ENCODE measurements at places on chromosomes 3 and 15. TPM values are rescaled to one million over a fixed set of nuclear protein-coding genes. Genes with fewer than 3 reads are reported as not detected.

BSN gene
- 46.9 TPM for total RNA-seq

PLIN1 gene
- total RNA-seq, result not detected

GRCh38 chr3:10023587-10024310, 2.5 kb upstream of the FANCD2 start:
- DNase-seq, result no peak

- DNase-seq, result no peak
Measured at GRCh38 chr3:34183611-34184340, 385.3 kb downstream of the PDCD6IP start.

CHDH gene
- total RNA-seq, result 0.61 TPM

GRCh38 chr15:101827257-101827656, 15.3 kb downstream of the OR4F15 start:
- no peak for DNase-seq

DNA sequence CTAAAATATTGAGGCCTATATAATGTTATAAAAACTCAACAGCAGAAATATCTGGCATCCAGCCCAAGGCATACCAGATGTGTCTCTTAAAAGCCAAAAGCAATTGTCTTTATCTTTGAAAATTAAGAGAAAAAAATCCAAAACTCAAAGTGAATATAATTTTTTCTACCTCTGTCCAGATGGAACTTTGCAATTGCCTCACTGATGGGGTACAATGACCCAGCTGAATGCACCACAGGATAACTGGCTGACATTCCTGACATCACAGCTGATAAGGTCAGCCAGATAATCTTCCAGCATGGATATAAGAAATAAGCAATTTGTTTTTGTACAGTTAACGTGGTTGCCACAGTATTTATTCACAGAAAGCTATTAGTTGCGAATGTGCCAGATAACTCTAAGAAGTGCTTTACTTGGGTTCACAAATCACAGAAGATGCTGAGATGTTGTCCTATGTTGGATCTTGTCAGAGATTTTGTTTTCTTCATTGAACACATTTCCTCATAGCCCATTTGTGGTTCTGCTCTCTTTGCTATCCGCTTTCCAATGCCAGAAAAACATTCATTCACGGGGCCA, 566.9 kb upstream of the CCDC54 start:
- no peak for DNase-seq

ZIC4 gene
- not detected for total RNA-seq

DNA sequence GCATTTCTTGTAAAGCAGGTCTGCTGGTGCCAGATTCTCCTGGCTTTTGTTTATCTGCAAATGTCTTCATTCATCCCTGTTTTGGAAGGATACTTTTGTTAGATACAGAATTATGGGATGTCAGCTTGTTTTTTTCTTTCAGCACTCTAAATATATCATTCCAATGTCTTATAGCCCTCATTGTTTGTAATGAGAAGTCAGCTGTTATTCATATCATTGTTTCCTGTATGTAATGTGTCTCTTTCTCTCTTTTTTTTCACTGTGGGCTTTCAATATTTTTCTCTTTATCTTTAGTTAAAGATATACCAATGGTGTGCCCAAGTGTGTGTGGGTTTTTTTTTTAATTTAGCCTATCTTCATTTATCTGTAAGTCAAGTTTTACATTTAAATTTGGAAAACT, 65.6 kb upstream of the DCP1A start:
- no peak for DNase-seq

DNA sequence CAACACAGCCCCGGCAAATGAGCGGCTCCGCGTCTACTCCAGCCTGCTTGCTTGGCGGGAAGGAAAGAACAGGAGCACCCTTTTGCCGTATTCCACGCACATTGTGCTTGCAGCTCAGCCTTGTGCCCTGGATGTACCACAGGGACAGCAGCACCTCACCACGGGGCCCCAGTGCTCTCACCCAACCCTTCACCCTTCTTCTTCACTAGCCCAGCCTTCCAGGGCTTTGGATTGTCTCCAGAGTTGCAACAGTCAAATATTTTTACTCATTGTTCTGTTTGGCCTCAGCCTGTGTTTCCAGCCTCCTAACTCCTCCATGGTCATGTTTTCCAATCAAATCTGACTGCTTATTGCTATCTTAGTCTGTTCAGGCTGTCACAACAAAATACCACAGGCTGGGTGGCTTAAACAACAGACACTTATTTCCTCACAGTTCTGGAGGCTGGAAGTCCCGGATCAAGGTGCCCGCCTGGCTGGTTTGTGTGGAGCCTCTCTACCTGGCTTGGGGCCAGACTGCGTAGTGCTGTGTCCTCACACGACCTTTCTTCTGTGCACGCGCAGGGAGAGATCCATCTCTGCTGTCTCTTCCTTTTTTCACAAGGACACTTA, 79.2 kb upstream of the ABHD17C start:
- no peak for DNase-seq

PARP14 gene
- total RNA-seq, result 0.05 TPM

DNA sequence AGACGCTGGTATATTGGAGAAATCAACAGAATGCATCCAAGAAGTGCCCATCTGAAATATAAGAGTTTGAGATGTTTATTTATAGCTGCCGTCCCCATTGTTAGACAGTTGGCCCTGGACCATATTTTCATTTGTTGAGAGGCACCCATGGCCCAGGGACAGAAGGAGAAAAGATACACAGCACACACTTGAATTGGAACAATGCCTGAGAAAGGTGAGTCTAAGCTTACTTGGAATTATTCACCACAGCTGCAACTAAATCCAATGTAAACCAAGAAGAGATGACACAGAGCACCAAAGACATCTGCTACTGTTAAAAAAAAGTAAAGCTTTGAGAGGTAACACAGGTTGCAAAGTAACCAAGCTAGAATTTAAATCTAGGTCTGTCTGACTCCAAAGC, 525.5 kb upstream of the NAALADL2 start:
- DNase-seq, result no peak

TTLL13 gene
- total RNA-seq, result not detected

- DNase-seq, result no peak
Measured at GRCh38 chr3:136281966-136282520, 31.9 kb downstream of the PCCB start.

RTP1 gene
- not detected for total RNA-seq

GRCh38 chr3:182644790-182645433, 148.4 kb upstream of the ATP11B start:
- no peak for DNase-seq

ZBED2 gene
- not detected for total RNA-seq

- peak; percentile 68 for DNase-seq
Measured at GRCh38 chr15:94070356-94071295, 160.7 kb upstream of the MCTP2 start.

ZBTB20 gene
- total RNA-seq, result 27.5 TPM

GRCh38 chr15:51550841-51551240, 71.7 kb downstream of the DMXL2 start:
- DNase-seq, result no peak

GRCh38 chr3:54198556-54198955, 76.2 kb downstream of the CACNA2D3 start:
- DNase-seq, result peak; percentile 33

THAP10 gene
- total RNA-seq, result 3.3 TPM

DNA sequence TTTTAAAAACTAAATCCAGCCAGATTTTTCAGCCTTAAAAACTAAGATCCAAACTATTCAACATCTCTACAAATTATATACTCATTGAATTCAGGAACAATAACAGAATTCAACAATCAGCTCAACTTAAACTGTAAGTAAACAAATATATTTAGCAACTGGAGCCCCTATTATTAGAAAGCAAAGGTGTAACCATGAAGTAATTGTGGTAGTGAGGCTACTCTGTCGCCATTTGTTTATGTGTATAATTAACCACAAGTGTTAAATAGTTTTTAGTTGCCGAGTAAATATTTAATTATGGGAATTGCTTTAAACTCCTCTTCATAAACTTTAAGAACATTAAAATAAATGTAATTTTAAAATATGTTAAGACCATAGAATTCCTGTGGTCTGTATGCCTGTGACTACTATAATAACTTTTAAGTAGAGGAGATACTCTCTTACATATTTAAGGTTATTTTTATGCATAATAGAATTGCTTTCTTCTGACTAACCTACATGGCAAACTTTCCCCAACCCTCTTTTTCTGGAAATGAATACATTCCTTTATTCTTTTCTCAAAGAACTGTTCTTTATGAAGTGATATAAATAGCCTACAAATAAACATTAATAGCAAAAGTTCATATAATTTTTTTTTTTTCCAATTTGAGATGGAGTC, 51.2 kb downstream of the MFN1 start:
- DNase-seq, result no peak

GRCh38 chr3:74288761-74289160, 325.7 kb downstream of the CNTN3 start:
- DNase-seq, result no peak

DNA sequence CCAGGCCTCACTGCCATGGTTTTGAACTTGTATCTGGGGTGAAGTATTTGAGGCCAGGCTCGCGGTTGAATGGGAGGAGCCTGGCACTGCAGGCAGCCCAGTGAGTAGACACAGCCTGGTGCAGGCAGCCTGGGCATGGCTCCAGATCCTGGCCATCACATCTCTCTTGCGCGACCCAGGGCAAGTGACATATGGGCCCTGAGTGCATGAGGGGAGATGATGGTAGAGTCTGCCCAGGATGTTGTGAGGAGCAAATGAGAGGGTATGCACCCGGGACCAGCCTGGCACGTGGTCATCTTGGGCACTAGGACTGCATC, 103.5 kb downstream of the TBC1D2B start:
- DNase-seq, result no peak

GRCh38 chr15:33963831-33964664, 4.2 kb upstream of the CHRM5 start:
- no peak for DNase-seq

CAND2 gene
- total RNA-seq, result 8.8 TPM

ERICH6 gene
- 0.69 TPM for total RNA-seq

MITF gene
- 0.25 TPM for total RNA-seq

SPINT1 gene
- total RNA-seq, result 6.0 TPM

- no peak for DNase-seq
Measured at GRCh38 chr15:99818872-99819271, 85.6 kb upstream of the LYSMD4 start.

DNA sequence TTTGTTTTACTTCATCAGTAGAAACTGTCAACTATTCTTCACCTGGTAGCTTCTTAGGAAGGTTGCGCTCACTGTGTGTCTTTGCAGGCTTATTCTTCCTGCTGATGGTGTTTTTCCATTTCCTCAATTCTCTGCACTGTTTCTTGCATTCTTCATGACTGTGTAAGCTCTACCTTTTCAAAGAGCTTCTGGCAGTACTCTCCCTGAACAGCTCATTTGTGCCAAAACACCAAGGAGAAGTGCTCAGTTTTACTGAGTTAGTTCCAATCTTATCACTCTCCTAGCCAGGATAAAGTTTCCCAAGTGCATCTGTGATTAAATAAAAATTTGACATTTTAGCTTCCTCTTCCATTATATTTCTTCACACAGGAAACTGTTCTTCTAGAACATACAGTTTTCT, 339.8 kb downstream of the EPHA3 start:
- no peak for DNase-seq

DNA sequence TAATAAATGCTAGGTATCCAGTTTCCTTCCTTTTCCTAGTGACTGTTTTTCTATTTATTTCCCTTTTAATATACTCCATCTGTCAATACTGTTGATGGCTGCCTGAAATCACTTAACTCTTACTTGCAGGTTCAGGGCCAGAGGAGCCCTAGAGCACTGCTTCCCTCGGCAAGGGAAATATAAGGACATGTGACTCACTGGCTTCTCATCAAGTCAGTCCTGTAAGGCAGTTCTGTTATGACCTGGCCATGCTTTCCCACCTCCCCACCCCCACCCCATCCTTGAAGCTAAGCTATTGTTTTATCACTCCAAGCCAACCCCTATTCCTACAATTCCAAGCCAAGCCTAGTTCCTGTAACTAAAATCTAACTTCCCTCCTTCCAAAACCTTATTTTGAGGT, 800.7 kb downstream of the ROBO1 start:
- no peak for DNase-seq

CCDC54 gene
- total RNA-seq, result not detected

CNTN3 gene
- total RNA-seq, result 2.2 TPM

STAB1 gene
- 6.3 TPM for total RNA-seq

DNA sequence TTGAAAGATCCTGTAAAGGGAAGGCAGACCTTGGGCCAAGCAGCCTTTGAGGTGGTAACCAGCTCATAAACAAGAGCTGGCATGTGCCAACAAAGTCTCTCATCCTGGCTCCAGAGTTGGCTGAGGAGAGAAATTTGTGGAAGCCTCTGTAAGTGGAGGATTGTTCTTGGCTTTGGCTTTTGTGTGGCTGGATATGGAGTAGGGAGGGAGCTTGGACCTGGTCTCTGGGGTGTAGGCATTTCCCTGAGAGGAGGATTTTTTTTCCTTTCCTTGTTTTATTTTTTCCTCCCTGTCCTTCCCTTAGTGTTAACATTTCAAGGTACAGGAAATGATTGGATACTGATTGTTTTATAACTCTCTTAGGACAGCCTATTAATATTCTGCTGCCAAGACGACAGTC, 60.8 kb downstream of the ZNF609 start:
- no peak for DNase-seq

MESP1 gene
- 1.1 TPM for total RNA-seq

DNA sequence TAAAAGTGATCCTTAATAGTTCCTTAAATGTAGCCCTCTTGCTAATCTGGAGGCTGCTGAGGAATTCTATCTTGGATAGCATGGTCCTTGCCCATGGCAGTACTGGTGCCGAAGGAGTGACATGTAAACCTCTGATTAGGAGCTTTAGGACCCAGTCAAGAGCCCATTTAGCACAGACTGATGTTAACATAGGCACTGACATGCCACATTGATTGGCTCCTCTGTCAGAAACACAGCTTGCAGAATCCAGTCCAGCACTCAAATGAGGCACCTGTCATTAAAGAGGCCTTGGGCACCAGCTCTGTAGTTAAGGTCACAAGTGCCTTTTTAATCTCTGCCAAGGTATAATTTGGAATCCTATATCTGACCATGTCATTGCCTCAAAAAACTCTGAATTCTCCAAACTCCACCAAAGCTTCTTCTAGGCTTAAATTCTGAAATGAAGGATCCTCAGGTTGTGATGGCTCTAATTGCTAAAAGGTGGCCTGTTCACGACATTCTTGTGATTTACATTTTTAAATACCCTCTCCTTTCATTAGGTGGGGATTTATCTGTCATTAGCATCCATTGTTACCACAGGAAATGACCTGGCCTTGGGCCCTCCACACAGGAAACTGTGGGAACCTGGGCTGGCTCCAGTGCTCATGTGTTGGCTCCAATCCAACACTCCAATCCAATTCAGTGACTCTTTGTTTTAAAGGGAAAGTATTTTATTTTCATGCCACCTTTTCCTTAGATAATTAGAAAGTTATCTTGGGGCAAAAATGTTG, 57.3 kb upstream of the RNF7 start:
- DNase-seq, result no peak

DNA sequence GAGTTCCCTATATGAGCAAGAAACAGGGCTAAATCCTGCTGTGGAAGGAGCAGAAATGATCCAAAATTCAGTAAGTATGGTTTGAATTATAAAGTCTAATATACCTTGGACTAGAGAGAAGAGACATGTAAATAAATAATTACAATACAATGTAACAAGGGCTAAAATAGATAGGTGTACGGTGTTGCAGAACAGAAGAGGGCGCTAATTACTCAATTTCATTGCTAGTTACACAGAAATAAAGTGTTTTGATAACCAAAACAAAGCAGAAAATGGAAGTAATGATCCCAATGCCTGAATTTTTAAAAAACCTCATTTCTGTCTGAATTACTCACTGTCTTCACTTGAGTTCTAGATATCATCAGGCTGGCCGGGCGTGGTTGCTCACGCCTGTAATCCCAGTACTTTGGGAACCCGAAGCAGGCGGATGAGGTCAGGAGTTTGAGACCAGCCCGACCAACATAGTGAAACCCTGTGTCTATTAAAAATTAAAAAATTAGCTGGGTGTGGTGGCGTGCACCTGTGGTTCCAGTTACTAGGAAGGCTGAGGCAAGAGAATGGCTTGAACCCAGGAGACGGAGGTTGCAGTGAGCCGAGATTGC, 8.3 kb upstream of the PLCH1 start:
- DNase-seq, result no peak

RBPMS2 gene
- total RNA-seq, result 2.0 TPM

Data from glutamatergic neuron (in vitro differentiated cells).